Right cardiac atrium (tissue), 5 donors: ENCODE measurements at places on chromosomes 6 and 20. TPM values are rescaled to one million over a fixed set of nuclear protein-coding genes. Genes with fewer than 3 reads are reported as not detected.

The SENP6 gene
- 67.8 TPM for total RNA-seq

GRCh38 chr6:169964486-169965180, 213.2 kb downstream of the ERMARD start:
- DNase-seq = no peak

The LBP gene
- total RNA-seq = 2.3 TPM

The NDRG3 gene
- 31.0 TPM for total RNA-seq

The FNDC1 gene
- 0.23 TPM for total RNA-seq

The CST4 gene
- not detected for total RNA-seq

- no peak for DNase-seq
Observed at GRCh38 chr6:130098317-130098716, 79.9 kb downstream of the L3MBTL3 start.

- no peak for DNase-seq
Observed at GRCh38 chr20:50368386-50368785, 141.8 kb upstream of the PTPN1 start.

The LAMP5 gene
- total RNA-seq = not detected

DNA sequence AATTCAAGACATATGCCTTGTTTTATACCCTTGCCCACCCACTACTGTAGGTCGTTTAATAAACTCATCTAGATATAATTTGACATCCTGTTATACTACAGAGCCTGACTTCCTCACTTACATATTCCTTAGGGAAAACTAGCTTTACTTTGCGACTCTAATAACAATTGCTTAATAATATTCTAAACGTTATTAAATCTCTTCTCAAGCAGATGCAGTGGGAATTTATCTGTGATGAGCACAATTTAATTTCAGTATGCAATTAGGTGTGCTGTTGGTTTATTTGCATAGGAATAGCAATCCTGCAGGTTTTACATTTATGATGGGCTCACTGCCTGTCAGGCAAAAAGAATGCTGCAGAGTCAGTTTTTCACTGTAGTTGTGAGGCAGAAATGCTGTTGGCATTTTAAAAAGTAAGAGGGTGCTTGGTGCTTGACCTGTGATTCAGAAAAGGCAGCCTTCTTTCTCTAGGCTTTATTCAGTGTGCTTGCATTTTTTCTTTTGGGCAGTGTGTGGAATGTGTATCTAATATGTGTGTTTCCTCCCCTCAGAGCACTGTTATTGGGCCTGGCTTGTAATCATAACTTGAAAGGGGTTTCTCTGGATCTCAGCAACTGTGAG, 152.3 kb upstream of the SCGN start:
- no peak for DNase-seq

GRCh38 chr20:20491110-20491783, 123.3 kb downstream of the INSM1 start:
- DNase-seq = no peak

DNA sequence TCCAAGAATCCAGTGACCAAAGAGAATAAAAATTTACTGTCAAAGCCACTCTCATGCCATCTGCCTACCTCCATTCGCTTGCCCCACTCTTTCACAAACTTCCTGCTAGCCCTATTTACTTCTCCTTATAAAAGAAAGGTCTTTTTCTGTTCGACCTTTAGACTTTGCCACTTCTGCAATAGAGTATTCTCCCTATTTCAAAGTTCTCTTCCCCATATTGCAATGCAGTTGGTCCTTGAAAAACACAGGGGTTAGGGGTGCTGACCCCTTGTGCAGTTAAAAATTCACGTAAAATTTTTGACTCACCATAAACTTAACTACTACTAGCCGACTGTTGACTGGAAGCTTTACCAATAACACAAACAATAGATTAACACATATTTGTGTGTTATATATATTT, 15.0 kb downstream of the CCN2 start:
- DNase-seq = no peak

The C20orf173 gene
- not detected for total RNA-seq

The KIF25 gene
- not detected for total RNA-seq

The FOXF2 gene
- total RNA-seq = 0.78 TPM

DNA sequence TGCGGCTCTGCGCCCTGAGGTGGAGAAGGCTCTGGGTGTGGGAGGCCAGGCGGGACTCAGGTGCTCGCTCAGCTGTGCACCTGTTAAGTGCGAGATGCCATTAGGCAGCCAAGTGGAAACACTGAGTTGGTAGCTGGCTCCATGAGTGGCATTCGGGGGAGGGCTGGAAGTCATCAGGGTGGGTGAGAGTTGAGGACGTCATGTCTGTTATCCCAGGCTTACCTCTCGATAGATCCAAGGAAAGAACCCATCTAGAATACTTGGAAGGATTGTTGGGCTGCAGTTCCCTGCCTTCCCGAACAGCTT, 41.3 kb downstream of the TAF8 start:
- no peak for DNase-seq

The SLC44A4 gene
- total RNA-seq = not detected

GRCh38 chr20:50585678-50586077, 75.5 kb downstream of the PTPN1 start:
- peak; percentile 55 for DNase-seq

DNA sequence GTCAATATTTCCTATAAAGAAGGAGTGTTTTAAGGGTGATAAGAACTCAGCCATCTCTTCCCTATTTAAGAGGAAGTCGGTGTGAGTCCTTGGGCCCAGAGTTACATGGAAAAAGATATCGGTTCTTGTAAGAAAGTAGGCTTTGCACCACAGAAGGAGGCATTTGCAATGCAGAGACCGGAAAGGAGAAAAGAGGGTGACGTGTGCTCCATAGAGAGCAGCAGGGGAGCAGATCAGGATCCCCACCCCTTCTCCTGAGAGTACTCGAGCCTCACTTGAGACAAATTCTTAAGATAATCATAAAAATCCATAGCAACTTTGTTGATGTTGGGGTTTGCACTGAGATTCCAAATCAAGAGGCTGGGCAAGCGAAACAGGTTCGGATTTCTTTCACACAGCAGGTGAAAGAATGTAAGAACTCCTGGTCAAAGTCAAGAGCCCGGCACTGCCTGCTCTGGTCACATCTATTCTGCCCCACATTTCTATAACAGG, 27.8 kb downstream of the FOXA2 start:
- no peak for DNase-seq

GRCh38 chr6:115137910-115138309, 795.1 kb upstream of the HS3ST5 start:
- no peak for DNase-seq

The RNF8 gene
- 18.0 TPM for total RNA-seq

DNA sequence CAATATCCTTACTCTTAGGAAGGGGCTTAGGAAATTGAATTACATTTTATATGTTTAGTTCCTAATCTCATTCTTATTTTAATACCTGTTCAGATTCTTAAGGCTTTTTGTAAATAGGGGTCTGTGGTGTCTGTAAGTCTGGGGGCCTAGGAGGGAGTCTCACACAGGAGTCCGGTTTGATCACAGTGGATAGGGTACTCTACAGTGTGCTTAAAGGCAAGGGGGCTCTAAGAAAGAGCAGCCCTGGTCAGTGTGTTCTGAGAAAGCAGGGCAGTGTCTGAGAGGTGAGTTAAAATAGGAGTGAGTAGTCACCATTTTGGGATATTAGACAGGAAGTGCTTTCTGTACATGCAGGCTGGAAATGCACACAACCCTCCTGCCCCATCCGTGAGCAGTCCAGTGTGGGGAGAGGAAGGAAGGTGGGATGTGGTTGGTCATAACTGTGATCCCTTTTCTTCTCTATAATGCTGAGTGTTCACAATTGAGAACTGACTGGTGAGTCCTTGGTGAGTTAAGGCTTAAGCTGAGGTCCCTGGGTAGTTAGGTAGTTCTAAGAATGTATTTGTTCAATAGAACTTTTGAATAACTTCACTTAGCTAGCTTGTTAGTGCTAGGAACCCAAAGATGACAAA, 50.0 kb downstream of the CDKAL1 start:
- no peak for DNase-seq

The MUC21 gene
- not detected for total RNA-seq

GRCh38 chr6:35365594-35366203, 23.3 kb downstream of the PPARD start:
- no peak for DNase-seq

GRCh38 chr6:144160431-144161005, 10.2 kb downstream of the STX11 start:
- no peak for DNase-seq

DNA sequence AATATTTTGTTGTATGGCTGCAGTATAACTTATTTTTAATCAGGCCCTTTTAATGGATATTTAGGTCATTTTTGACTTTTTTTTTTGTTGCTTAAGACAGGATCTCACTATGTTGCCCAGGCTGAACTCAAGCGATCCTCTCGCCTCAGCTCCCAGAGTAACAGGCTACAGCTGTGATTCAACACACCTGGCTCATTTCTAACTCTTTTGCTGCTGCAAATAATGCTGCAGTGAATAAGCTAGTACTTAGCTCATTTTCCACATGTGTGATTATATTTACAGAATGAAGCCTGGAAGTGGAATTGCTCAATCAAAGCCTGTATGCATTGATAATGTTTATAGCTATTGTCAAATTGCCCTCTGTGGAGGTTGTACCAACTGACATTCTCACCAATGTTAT, 1.1 kb downstream of the GTSF1L start:
- DNase-seq = no peak

GRCh38 chr6:45445364-45445748, 67.6 kb upstream of the SUPT3H start:
- DNase-seq = no peak

GRCh38 chr6:142906945-142907470, 38.0 kb downstream of the HIVEP2 start:
- DNase-seq = no peak

The ULBP1 gene
- total RNA-seq = 0.20 TPM

GRCh38 chr6:10272591-10272990, 142.3 kb downstream of the TFAP2A start:
- DNase-seq = no peak

DNA sequence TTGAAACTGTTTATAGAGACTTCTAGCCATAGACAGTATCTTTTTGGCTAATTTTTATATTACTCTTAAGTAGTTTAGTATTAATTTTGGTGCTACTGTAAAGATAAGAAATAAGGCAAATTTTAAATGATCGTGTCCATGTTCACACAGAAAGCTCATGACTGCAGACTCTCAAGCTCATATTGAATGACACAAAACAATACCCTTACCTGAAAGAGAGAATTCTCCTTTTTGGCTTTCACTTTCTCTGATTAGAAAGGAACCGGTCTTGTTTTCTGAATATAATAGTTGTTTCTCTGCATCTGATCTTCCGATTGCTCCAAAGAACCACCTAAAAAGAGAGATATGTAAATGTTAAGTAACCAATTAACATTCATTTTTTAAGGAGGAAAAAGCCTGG, 57.0 kb downstream of the FRK start:
- no peak for DNase-seq

DNA sequence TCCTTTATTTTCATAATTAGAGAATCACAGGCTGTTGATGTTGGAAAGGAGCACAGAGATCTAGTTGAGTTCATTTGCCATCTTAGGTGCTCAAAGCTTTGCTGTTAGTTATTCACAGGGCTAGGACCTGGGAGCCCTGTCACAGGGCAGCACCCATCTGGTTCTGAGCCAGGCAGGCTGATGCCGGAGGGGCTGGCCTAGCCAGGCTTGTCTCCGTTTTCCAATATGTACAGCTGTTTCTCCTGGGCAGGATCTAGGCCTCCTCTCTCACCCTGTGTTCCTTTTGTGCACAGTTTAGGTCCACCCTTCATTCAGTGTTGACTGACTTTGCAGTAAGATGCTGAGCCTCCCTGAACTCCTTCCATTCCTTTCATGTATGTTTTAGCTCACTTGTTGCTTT, 33.4 kb downstream of the LRRC1 start:
- DNase-seq = peak; percentile 54

The TRERF1 gene
- 3.1 TPM for total RNA-seq
